ENCODE measurements at places on chromosomes 3 and 15.

DNA sequence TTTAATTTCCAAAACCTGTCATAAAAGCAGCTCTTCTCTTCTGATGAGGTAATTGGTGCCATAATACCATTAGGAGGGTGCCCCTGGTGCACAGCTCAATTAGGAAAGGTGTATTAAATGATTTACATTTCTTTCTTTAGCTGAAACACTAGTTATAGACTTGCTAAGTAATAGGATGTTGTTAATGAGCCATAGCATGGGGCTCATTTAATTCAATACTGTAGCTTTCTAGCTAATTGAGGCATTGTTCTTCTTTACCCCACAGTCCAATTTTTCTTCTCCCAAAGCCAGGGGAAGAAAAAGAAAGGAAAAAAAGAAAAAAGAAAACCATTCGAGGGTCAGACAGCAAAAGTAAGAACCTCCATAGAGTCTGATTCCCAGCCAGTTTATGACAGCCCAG is 164.0 kb upstream of the HES1 start:
- DNase-seq, result no peak

- DNase-seq, result no peak
Measured at GRCh38 chr3:42387802-42388651, 22.4 kb downstream of the LYZL4 start.

GRCh38 chr3:153448151-153448829 is 286.3 kb downstream of the RAP2B start:
- DNase-seq, result no peak

DNA sequence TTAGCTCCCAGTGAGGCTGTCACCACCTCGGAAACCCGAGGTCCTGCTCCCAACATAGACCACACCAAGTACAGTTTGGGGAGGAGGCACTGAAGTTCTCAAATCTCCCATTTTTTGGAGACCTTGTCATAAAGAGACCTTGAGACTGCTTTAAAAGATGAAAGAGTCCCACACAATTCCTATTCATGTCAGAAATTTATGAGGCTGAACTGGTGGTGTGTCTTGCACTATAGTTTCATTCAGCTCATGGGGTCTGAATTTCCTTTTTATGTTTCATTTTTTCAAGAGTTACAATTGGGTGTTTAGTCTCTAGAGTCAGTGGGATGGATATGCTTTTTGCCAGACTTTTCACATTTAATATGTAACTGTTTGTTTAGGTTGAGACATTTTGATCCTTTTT is 318.1 kb upstream of the LRRFIP2 start:
- DNase-seq, result no peak

DNA sequence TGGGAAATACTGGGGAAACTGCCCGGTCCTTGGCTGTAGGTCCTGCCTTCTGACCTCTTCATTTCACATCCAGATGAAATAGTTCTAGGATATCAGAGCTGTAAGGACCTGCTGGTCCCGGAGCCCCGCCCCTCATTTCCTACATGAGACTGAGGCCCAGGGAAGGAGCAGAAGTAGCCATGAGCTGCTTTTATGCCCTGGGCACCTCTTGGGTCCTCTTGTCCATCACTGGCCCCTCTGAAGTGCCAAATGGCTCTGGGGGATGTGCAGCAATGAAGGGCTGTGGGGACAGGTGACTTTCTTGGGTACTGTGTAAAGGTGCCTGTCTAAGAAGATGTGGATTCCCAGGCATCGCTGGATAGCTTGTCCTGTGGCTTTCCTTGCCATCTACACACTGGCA is 40.3 kb upstream of the ESYT3 start:
- DNase-seq, result no peak

GRCh38 chr3:105676621-105677300 is 192.1 kb downstream of the CBLB start:
- no peak for DNase-seq

DNA sequence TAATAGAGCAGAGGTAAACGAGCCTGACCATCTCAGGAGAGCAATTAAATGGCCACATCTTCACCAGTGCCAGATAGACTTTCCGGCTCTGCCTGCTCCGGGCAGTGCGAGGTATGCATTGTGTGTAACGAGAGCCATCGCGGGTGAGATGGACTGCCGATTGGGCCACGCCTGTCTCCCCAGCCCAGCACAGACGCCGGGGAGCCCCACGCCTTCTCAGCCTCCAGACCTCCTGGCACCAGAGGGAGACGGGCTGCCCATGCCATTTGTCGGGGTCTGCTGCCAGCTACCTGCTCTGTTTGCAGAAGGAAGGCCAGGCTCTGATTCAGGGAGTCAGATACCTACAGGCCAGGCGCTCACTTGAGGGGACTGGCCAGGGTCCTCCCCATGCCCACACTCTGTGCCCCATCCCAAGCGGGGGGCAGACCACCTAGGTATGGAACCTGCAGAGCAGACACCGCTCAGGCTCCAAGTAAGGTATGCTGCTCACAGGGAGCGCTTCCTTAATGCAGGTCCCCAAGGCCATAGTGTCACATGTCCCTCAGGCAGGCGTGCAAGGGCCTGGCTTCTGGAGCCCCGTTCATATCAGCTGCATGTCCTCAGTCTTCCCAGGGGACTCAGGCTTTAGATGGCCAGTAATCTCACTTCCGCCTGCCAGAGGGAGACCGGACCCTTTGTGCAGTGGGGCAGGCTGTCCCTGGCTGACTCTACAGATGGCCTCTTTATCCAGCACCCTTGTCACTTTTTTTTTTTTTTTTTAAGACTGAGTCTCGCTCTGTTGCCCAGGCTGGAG is 62.2 kb downstream of the DNAJB8 start:
- DNase-seq, result no peak

GRCh38 chr3:117439812-117440211 is 730.2 kb downstream of the TUSC7 start:
- no peak for DNase-seq
